Hematopoietic multipotent progenitor cell treated with erythropoietin and hydrocortisone succinate and interleukin-3 and kit ligand, for 15 days (in vitro differentiated cells): ENCODE measurements at places on chromosomes 6 and 20.
A peak's percentile ranks its signal among the peaks of the same experiment; 100 is the strongest.

DNA sequence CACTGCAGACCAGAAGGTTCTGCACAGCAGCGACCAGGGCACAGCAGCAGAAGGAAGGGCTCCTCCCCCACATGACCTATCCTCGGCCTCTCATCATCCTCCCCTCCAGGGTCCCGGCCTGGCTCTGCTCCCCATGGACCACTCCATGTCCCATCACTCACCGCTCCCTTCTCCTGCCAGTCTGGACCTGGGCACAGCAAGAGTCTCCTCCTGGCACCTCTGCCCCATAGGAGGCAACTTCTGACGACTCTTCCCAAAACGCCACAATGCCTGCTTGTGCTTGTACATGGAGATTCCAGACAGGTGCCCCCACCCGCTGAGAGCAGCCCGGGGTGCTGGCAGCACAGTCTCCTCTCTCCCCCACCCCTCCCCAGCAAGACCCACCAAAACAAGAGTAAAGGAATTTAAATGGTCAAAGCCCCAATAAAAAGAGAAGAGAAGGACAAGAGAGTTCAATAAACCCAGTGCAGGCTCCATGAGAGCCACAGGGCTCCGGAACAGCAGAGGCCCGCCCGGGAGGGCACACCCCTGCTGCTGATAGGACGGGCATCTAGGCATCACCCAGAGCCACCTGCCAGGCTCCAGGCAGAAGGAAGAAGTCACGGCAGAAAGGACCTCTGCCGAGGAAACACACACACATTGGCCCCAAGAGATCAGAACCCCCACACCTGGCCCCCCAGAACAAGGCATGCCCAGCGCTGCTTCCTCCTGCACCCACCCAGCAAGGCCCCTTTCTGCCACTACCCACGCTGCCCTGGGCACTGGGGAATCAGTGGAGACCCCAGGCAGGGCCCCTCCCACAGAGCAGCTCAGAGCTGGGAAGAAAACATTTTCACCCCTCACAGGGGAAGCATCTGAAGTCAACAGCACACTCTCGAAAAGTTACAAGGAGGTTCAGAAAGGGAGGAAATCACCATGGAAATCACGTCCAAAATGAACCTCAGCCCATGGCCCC lies 15.2 kb downstream of the TAF4 start:
- DNase-seq = peak; percentile 26

- DNase-seq = no peak
Measured at GRCh38 chr20:25214819-25215218, 19.3 kb downstream of the ENTPD6 start.

- DNase-seq = no peak
Measured at GRCh38 chr6:166988674-166989201, 10.5 kb upstream of the CEP43 start.

GRCh38 chr6:170027647-170028043 lies 263.2 kb downstream of the DLL1 start:
- DNase-seq = no peak

DNA sequence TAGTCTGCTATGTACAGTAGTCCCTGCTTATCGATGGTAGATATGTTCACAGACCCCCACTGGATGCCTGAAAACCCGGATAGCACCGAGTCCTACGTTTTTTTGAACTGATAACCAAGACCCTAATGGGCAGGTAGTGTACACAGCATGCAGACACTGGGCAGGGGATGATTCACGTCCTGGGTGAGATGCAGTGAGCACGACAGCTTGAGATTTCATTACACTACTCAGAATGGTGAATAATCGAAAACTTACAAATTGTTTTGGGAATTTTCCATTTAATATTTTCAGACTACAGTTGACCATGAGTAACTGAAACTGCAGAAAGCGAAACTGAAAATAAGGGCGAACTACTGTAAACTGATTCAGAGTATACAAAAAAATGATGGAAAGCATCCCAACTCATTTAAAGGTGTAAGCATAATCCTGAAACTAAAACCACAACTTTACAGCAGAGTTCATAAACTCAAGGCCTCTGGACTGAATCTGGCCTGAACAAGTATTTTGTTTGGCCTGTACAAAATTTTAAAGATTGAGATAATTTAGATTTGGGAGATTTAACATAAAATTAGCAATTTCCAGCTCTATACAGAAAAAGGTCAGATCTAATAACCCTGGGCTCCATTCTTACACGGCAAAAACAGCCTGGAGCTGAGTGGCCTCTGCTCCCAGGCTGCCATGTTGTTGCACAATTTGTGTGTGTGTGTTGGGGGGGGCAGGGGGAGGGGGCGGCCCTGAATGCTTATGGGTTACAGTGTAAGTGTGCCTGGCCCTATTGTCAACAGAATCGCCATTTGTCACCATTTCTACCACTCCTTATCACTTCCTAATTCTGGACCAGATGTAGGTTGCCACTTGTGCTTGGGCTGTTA lies 34.9 kb downstream of the RNF24 start:
- DNase-seq = peak; percentile 46

GRCh38 chr6:15200087-15200486 lies 45.8 kb upstream of the JARID2 start:
- no peak for DNase-seq

GRCh38 chr6:137111296-137112066 lies 62.0 kb downstream of the IL22RA2 start:
- no peak for DNase-seq

DNA sequence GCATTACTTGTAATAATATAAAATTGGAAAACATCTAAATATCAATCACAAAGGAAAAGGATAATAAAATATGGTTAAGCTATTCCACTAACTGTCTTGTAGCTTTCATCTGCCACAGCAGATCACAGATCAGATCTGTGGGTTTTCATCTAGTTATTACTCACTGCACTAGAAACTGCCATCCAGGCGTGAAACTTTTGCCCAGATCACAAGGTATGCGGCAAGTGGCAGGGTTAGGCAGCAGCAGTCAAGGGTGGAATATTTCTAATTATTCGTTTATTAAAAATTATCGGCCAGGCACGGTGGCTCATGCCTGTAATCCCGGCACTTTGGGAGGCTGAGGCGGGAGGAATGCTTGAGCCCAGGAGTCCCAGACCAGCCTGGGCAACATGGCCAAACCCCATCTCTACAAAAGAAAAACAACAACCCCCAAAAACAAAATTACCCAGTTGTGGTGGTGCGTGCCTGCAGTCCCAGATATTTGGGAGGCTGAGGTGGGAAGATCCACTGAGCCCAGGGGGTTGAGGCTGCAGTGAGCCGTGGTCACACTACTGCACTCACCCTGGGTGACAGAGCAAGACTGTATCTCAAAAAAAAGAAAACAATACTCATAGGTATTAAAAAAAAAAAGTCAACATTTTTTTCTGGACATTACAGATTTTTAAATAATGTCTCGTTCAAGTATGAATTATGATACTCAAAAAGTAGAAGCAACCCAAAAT lies 32.1 kb downstream of the BEND3 start:
- no peak for DNase-seq

GRCh38 chr6:17042422-17043147 lies 59.3 kb upstream of the STMND1 start:
- DNase-seq = no peak

GRCh38 chr6:89411145-89412070 lies 665 bp downstream of the RRAGD start:
- no peak for DNase-seq

DNA sequence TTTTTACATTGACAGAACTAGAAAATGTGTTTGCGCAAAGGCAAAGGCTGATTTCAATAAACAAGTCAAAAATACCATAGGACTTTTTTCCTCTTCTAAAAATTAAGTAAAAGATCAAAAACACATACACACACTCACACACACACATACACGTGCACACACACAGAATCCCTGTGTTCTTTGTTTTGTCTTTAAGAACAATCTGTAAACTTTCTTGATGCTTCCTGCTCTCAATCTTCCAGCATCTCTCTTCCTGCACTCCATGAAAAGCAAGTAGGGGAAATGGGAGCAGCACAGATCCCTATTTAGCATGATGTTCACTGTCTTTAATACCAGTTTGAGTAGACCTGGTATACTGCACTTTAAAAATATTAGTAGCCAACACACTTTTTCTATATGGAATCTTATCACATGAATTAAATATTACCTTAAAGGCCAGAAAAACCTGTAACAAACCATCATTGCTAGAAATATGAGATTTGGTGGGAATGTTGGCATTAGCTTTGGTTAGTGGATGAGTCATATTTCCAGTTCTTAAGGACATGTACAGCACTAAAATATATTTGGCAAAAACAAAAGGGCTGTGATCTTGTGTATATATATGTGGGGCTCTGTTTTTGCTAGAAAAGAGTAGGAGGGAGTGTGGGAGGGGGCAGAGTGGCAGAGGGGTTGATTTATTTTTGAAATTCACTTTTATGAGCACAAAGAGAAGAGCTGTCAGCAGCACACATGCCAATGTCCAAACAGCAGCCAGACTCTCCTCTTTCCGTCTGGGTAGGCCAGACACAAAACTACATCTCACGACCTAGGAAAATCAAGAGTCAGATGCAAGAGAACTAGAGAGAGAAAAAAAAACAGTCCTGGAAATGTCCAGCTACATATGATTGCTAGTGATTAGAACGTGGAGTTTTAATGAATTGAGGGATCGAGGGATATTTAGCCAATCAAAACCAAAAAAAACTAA lies 4.6 kb downstream of the PTPRK start:
- DNase-seq = no peak
